NCI-H1436 treated with DMSO at 0.1 percent for 48 hours (cell line): ENCODE measurements at places on chromosomes 7 and 10.

DNA sequence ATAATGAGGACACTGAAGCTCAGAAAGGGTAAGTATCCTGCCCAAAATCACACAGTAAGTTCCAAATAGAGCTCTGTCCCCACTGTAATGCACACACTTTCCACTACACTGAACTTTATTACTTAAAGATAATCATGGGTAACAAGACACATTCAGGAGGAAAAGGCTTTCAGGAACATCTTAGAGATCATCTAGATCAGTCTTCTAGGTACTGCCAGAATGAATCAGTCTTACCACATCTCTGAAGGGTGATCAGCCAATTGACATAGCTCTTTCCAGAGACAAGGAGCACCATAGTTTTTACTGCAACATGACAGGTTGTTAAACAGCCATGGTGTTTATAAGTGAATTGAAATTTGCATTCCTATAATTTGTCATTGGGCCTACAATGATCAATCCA, 5.4 kb upstream of the HERPUD2 start:
- no peak for DNase-seq

DNA sequence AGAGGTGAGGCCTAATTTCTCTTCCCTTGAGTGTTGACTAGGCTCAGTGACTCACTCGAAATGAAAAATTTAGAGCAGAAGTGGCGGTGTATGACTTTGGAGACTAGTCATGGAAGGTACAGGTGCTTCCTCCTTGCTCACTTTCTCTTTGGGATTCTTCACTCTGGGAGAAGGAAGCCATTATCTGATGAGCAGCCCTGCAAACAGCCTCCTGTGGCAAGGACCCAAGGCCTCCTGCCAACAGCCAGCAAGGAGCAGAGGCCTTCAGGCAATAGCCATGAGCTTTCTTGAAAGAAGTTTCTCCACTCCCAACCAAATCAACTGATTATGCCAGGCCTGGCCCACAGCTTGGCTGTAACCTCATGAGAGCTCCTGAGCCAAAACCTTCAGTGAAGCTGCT, 369.6 kb upstream of the VWC2 start:
- DNase-seq = no peak

DNA sequence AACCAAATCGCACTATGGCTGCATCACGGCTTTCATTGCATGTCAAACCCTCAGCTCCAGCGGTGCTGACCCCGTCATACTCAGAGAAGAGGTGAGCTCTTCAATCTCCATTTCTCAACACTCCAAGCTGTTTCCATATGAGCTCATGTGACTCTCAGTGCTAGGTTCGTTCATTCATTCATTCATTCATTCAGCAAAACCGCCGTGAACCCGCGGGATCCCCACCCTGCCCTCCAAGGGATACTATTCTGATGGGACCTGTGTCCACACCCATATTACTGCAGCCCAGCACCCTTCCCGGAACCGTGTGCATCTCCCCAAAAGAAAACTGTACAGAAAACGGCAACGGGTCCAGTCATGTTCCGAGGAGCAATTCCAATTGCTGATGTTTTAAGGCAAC, 184.7 kb downstream of the DIP2C start:
- no peak for DNase-seq

DNA sequence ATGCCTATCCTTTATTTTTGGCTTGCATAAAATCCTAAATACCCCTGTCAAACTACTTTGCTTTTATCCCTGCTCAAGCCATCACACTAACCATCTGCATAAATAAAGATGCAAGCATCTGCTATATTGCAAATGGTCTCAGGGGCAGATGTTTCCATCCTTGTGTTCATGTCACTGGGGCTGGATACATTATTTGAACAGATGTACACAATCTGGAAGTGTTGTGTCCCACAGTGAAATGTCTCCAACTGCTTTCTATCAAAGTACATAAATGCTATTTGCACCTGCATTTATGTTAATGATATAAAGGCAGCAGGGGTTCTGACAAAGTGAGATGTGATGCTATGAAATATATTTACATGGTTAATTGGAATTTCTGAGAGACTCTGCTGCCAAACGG, 163.1 kb downstream of the ZNF438 start:
- no peak for DNase-seq

GRCh38 chr10:59971915-59972314, 65.6 kb upstream of the CCDC6 start:
- DNase-seq = no peak

GRCh38 chr10:68105820-68106219, 3.5 kb upstream of the MYPN start:
- DNase-seq = no peak

- no peak for DNase-seq
Measured at GRCh38 chr7:157255201-157255606, 81.6 kb upstream of the DNAJB6 start.

DNA sequence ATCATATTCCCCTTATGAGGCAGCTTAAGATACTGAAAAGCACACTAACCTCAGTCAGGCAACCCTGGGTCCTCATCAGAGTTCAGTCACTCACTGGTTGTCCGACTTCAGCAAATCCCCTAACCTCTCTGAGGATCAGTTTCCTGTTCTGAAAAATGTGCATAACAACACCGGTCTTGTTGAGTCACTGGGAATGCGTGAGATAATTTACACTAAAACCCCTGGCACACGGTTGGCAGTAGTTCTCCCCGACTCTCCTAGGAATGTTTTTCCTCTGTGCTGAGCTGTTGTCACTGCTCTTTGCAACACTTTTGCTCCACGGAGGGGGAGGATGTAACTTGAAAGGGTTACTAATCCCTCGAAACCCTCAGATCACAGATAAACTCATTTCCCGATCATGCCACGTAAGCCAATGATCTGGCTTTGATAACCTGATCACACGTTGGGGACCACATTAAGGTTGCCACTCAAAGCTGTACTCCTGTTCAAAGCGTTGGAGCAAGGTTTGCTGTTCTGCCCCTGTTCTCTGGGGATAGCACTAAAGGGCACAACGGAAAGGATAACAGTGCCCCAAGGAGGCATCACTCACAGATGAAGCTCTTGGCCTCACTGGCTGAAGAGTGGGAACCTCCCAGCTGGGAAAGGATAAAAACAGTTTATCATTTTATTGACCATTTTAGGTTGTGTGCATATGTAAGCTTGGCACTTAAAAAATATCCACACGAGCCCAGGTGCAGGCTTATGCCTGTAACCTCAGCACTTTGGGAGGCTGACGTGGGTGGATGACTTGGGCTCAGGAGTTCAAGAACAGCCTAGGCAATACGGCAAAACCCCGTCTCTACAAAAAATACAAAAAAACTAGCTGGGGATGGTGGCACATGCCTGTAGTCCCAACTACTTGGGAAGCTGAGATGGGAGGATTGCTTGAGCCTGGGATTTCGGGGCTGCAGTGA, 5.0 kb upstream of the RBM17 start:
- no peak for DNase-seq

DNA sequence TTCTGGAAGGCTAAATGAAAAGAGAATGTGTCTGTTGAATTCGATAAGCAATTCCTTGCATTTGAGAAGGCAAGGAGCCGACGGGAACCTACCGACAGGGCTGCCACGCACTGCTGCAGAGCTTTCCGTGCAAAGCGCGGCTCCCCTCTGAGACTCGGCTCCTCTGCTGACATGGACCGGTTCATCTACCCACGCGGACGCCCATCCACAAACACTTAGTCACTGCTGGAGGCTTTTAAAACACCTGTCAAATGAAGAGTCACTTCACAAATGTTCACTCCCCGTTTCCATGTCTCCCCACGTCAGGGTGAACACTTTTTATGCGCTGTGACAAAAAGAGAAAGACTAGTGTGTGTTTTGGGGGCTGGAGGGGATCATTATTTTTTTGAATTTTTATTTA, 32.0 kb downstream of the AMZ1 start:
- DNase-seq = no peak

DNA sequence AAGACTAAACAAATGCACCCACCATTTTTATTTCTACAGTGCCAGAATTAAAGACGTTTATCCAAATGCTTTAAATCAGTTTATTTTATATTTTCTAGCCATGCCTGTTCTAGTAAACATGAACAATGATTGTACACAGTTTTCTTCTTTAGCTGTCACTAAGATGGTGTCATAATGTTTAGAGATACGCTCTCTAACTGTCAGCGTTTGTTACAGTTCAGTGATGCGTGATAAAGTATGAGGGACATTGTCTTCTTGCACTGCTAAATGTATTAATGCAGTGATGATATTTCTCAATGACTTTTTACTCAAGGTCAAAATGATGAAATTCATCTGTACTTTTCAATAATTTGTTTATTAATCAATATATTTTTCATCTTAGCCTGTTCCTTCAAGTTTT, 513.6 kb downstream of the ATRNL1 start:
- DNase-seq = no peak

- no peak for DNase-seq
Measured at GRCh38 chr10:123945325-123945920, 53.8 kb upstream of the CPXM2 start.

DNA sequence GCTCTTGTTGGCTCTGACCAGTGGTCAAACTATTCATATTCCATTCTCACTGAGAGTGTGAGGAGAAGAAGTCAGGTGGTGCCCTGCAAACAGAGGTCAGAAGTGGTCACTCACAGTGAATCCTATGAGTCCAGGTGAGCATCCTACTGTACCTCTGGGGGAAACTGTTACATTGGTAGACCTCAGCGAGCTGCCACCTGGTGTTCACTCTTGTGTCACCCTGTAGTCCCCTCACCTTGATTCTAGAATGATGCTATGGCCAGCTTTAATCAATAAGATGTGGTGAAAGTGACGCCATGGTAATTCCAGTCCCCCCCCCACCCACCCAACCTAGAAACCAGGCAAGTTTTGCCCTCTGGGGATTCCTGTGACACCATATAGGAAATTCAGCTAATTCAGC, 1.2 kb upstream of the AMPH start:
- DNase-seq = no peak

DNA sequence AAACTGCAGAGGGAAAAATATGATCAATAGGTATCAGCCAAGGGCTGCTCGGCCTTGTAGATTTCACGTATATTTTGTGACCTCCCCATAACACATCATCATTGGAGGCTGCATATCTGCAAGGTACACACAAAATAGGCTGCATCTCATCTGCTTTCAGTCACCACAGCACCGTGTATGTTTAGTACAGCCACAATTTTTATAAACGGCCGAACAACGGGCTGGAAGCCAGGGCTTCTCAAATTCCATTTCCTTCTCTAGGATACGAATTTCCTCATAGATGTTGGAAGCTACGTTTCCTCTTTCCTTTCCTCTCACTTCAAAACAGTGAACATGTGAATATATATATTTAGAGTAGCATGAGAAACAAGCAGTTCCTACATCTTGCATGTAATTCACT, 20.2 kb upstream of the FOXK1 start:
- no peak for DNase-seq

DNA sequence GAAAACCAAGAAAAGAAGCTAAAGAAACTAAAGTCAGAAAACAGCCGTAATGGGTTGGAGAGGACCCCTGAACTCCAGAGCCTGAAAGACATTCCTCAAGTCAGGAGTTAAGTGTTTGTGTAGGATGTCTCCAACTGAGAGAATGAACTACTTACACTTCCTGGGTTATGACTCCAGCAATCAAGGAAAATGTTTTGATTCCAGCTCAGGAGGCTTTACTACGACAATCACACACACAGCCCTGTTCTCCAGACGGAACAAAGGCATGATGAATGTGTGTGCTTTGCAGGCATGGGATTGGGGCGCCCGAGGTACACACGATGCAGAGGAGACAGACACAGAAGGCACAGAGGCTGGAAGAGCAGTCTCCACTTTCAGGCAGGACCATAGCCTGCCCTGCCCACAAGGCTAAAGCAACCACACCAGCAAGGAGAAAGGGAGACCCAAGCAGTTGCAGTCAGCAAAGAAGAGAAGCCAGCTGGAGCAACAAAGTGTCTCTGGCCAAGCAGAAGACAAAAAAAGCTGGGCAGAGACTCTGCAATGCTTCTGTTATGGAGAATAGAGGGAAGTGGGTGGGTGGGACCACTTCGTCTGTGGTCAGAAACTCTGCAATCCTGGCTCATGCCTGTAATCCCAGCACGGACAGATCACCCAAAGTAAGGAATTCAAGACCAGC, 89.1 kb downstream of the GRB10 start:
- DNase-seq = no peak

DNA sequence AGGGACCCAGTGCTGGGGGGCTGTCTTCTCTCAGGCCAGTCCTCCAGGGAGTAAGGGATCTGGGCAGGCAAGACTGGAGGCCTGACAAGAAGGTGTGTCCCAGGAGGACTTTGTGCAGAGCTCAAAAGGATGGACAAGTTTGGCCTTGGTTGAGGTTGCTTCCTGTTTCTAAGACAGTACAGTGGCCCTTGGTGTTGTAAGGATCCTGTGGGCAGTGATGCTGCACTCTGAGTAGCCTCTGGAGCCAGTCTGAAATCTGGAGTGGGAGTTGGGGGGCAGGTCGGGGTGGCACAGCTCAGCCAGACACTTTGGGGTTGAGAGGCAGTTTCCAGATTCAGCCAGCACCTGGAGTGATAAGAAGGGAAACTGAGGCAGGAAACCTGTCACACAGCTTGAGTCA, 139.2 kb upstream of the ZMIZ1 start:
- no peak for DNase-seq

GRCh38 chr7:11272352-11272751, 298.7 kb downstream of the PHF14 start:
- DNase-seq = no peak

DNA sequence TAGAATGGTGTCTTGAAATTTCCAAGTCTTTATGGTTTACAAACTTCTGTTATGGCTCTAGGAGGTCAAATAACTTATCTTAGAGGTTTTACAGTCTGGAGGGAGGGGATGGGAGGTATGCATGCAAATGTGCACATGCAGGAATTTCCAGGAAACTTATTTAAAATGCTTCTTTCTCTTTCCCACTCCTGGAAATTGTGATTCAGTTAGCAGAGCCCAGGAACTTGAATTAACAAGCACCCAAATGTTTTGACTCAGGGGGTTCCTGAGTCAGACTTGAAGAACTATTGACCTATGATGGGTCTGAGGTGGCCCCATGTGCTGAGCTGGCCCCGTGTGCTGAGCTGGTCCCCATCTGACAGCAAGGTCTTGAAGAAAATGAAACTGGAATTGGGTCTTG, 669.4 kb downstream of the INHBA start:
- DNase-seq = no peak
